Right lobe of liver (tissue), 6 donors: ENCODE measurements at places on chromosomes 3 and 15. TPM values are rescaled to one million over a fixed set of nuclear protein-coding genes. Genes with fewer than 3 reads are reported as not detected.

RRP9 gene
- 7.9 TPM for total RNA-seq

RFT1 gene
- 12.4 TPM for total RNA-seq

CNTN4 gene
- total RNA-seq: 1.6 TPM

TERB2 gene
- not detected for total RNA-seq

TOP2B gene
- total RNA-seq: 33.2 TPM

ACKR4 gene
- total RNA-seq: 0.30 TPM

PLSCR5 gene
- total RNA-seq: not detected

ROPN1B gene
- total RNA-seq: 2.0 TPM

PODXL2 gene
- 0.38 TPM for total RNA-seq

PAK6 gene
- 0.06 TPM for total RNA-seq

PHLDB2 gene
- total RNA-seq: 22.3 TPM

DUOX2 gene
- total RNA-seq: not detected

PLIN1 gene
- total RNA-seq: 26.4 TPM

ALPK3 gene
- total RNA-seq: 5.8 TPM

ILDR1 gene
- 0.33 TPM for total RNA-seq

LRRK1 gene
- total RNA-seq: 0.93 TPM

SCAANT1 gene
- total RNA-seq: not detected

EXOSC7 gene
- 15.1 TPM for total RNA-seq

GP9 gene
- total RNA-seq: 0.50 TPM

ARHGAP11A gene
- total RNA-seq: 1.7 TPM

COL6A5 gene
- total RNA-seq: not detected

DAZL gene
- total RNA-seq: not detected

GOLGA6L4 gene
- 2.0 TPM for total RNA-seq

SLC28A2 gene
- total RNA-seq: not detected

CD200R1 gene
- total RNA-seq: 0.44 TPM

GOLGA8B gene
- 40.7 TPM for total RNA-seq

SLC25A36 gene
- 6.0 TPM for total RNA-seq

CPNE9 gene
- not detected for total RNA-seq

CCDC191 gene
- total RNA-seq: 1.0 TPM

RASGRP1 gene
- total RNA-seq: 0.11 TPM

PLA2G4E gene
- total RNA-seq: not detected

TNK2 gene
- 33.2 TPM for total RNA-seq

CD96 gene
- total RNA-seq: 0.90 TPM

SLC51B gene
- 1.9 TPM for total RNA-seq

CHRM5 gene
- total RNA-seq: not detected

TGM5 gene
- total RNA-seq: not detected

SPTSSB gene
- not detected for total RNA-seq

IQCH gene
- total RNA-seq: 1.1 TPM

SEMA3G gene
- total RNA-seq: 0.88 TPM

RLBP1 gene
- total RNA-seq: not detected

CASR gene
- total RNA-seq: 0.12 TPM

FAM3D gene
- total RNA-seq: not detected

DUOXA2 gene
- total RNA-seq: not detected
